ENCODE measurements at places on chromosomes 5 and 9. TPM values are rescaled to one million over a fixed set of nuclear protein-coding genes. Genes with fewer than 3 reads are reported as not detected.

OLFML2A gene
- 10.5 TPM for total RNA-seq

MSMP gene
- 1.1 TPM for total RNA-seq

GABRA1 gene
- total RNA-seq = not detected

MED27 gene
- total RNA-seq = 12.5 TPM

SAXO1 gene
- not detected for total RNA-seq

SHOC1 gene
- 0.06 TPM for total RNA-seq

- no peaks in the 10 kb centered on the region for H3K36me3 ChIP-seq
- H3K27me3 ChIP-seq = no peaks in the 10 kb centered on the region
- DNase-seq = no peak
- no peak overlapping the region for H3K4me3 ChIP-seq
- no peaks in the 10 kb centered on the region for H3K4me1 ChIP-seq
Observed at GRCh38 chr9:110986529-110986928, 51.7 kb downstream of the LPAR1 start.

GRCh38 chr5:3007577-3007976, 256.1 kb upstream of the IRX2 start:
- DNase-seq = no peak
- H3K4me3 ChIP-seq = no peak overlapping the region
- no peaks in the 10 kb centered on the region for H3K4me1 ChIP-seq

DNA sequence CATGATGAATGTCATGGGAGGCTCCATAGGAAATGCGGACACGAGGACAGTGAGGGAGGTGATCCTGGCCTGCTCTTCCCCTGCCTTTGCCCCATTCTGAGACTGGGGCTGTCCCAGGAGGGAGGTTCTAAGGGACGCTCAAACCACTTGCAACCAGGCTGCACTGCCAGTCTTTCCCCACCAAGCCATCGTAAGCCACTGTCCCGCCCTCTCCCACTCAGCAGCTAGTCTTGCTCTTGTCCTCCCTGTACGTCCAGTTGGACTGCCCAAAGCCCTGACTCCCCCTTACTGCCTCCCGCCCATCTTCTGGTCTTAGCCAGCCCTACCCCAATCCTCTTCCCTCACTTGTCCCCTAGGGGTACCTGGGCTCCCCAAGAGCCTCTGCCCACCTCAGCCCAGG, 115.7 kb downstream of the FSTL4 start:
- H3K27ac ChIP-seq = no peak overlapping the region
- H3K4me3 ChIP-seq = no peak overlapping the region
- H3K4me1 ChIP-seq = no peaks in the 10 kb centered on the region
- H3K36me3 ChIP-seq = no peaks in the 10 kb centered on the region
- DNase-seq = no peak
- no peaks in the 10 kb centered on the region for H3K27me3 ChIP-seq

DNA sequence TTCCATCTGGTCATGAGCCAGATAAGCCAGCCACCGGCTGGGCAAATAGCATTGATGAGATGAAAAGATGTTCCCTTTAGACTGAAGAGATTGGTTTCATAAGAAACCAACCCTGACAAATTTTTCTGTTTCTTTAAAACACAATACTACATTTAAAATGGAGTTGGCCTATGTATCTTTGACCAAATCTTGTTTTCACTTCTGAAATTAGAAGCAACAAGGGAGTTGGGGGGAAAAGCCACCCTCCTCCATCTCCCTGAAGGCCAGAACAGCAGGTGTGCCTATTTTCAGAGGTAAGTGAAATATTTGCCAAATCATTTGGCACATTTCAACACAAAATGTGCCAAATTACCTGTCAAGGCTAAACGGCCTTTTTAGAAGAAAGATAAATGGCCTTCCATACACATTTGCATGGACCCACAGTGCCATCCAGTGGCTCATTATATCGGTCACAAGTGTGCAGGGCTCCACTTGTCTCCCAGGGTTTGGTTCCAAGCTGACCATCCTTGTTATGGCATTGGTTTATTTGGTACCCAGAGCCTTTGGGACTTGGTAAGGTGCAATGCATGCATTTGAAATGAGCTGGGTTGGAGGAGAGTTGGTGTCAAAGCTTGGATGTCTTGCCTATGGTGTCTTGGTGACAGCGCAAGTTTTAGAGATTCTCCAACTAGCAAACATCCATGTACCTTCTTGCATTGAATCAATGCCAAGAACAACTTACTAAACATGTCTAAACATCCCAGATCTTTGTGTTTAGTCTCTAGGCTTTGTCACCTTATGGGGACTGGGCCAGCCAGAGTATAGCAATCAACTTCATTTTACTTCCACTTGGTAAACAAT, 372.0 kb upstream of the KIF2A start:
- DNase-seq = no peak
- H3K4me1 ChIP-seq = no peaks in the 10 kb centered on the region
- H3K4me3 ChIP-seq = no peak overlapping the region
- H3K36me3 ChIP-seq = no peaks in the 10 kb centered on the region
- no peaks in the 10 kb centered on the region for H3K27me3 ChIP-seq
- H3K27ac ChIP-seq = no peak overlapping the region

DNA sequence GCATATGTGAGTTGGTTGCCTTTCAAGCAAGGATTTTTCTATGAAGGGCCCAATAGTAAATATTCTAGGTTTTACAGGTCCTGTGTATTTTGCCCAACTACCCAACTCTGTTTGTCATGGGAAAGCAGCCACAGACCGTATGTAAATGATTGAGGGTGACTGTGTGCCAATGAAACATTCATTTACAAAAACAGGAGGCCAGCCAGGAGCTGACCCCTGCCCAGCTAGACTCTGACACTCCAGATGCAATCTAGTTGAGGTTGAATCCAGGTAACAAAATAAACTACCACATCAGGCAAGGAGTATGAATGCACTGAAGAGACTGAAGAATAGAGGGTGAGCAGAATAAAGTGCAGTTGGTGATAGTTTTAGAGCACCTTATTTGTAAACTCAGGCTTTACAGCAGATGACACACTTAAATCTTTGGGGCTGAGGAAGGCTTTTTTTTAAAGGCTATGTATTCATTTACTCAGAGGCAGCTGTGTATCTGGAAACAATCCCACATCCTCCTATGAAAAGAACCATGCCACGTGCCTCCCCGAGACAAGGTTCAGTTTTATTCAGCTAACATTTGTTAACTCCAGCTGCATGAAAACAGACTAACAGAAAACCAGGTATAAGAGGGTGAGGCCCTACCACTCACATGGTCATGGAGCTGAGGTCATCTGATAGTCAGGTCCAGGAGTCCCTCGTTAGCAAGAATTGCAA, 60.7 kb downstream of the SLC1A1 start:
- no peak overlapping the region for H3K4me3 ChIP-seq
- DNase-seq = no peak
- peaks cover 15% of the 10 kb centered on the region for H3K4me1 ChIP-seq
- no peaks in the 10 kb centered on the region for H3K27me3 ChIP-seq
- H3K27ac ChIP-seq = no peak overlapping the region
- no peaks in the 10 kb centered on the region for H3K36me3 ChIP-seq

All from left lung (tissue), 14 donors.